Activated naive CD8-positive, alpha-beta T cell treated with anti-CD3 and anti-CD28 coated beads, Interleukin-2, amount 10 ng/mL, durations not matched to agents 7 days and 5 days (primary cell): ENCODE measurements at places on chromosomes 13 and 19. TPM values are rescaled to one million over a fixed set of nuclear protein-coding genes. Genes with fewer than 3 reads are reported as not detected.

- peaks cover 8% of the 10 kb centered on the region for H3K27me3 ChIP-seq
- peaks cover 14% of the 10 kb centered on the region for H3K4me1 ChIP-seq
Observed at GRCh38 chr13:24065176-24065575, 95.3 kb upstream of the SPATA13 start.

GRCh38 chr13:50130123-50130946 lies 115.1 kb downstream of the KCNRG start:
- no peak overlapping the region for H3K27ac ChIP-seq
- H3K4me3 ChIP-seq: peak overlapping the region; percentile 80
- peaks cover 7% of the 10 kb centered on the region for H3K36me3 ChIP-seq

DNA sequence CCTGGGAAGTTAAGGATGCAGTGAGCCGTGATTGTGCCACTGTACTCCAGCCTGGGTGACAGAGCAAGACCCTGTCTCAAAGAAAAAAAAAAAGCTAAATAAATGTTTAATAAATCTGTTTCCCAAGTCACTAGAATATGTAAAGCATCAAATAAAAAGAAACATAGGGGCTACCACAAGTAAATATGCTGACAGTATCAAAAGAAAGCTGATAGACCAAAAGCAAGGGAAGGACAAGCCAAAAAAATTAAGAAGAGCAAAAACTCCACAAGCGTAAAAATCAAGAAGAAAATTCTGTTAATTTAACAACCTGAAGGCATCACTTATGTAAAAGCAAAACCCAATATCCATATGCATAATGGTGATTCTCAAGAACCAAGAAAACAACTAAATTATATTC lies 9.7 kb downstream of the KPNA3 start:
- H3K4me3 ChIP-seq: no peak overlapping the region
- no peak overlapping the region for H3K27ac ChIP-seq
- H3K36me3 ChIP-seq: peaks cover 17% of the 10 kb centered on the region
- no peak for DNase-seq
- H3K27me3 ChIP-seq: no peaks in the 10 kb centered on the region

DNA sequence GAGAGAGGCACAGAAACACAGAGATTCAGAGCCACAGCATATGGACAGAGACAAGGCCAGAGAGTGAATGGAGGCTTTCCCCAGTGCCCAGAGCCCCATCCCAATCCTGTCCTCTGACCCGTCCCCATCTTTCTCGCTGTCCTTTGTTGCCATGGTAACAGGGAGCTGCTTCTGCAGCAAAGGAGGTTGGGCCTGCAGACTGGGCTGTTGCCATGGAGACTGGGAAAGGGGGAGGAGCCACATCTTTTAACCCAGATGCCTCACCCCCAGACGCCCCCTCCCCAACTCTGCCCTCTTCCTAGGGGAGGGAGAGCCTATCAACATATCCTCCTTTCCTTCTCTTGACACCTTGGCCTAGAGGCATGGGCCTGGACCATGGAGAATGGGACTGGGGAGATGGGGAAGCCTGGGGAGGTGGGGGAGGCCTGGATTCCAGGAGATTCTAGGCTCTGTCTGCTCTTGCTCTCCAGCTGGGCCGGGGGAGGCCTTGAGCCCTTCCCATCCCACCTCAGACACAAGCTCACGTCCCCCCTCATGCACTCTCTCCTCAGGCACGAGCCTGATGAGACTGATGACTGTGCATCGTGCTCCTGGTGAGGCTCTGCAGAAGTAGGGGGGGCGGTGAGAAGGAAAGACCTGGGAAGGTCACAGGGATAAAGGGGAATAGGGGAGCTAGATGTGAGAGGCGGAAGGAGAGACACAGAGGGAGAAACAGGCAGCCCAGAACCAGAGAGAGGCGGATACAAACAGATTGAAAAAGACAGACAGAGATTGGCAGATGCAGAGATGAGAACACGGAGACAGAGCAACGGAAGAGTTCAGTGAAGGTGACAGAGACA lies 2.1 kb upstream of the ATP1A3 start:
- H3K27ac ChIP-seq: no peak overlapping the region
- DNase-seq: no peak
- H3K36me3 ChIP-seq: no peaks in the 10 kb centered on the region

- peak overlapping the region; percentile 58 for H3K27ac ChIP-seq
- H3K4me3 ChIP-seq: no peak overlapping the region
- H3K27me3 ChIP-seq: no peaks in the 10 kb centered on the region
- peaks cover 55% of the 10 kb centered on the region for H3K4me1 ChIP-seq
- DNase-seq: no peak
- peaks cover 46% of the 10 kb centered on the region for H3K36me3 ChIP-seq
Observed at GRCh38 chr19:47135156-47135555, 4.5 kb downstream of the SAE1 start.

DNA sequence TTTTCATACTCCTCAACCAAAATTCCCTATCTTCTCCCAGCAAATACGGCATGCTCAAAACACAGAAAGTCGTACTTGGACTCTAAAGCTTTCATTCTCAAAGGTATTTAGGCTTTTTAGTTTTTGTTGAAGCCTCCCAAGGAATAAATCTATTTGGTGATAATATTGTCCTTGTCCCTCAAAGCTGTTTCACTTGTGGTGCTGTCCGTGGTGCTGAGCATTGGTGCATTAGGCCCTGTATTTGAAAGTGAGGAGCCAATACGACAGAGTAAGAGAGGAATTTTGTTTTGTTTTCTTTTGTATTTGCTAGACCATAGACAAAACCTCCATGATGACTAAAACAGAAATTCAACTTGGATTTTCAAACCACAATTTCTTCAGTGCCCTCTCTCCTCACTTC lies 3.2 kb upstream of the LGALS13 start:
- H3K4me3 ChIP-seq: no peak overlapping the region
- peak; percentile 50 for DNase-seq
- H3K27ac ChIP-seq: no peak overlapping the region
- no peaks in the 10 kb centered on the region for H3K36me3 ChIP-seq
- H3K4me1 ChIP-seq: no peaks in the 10 kb centered on the region
- peaks cover 7% of the 10 kb centered on the region for H3K27me3 ChIP-seq

DNA sequence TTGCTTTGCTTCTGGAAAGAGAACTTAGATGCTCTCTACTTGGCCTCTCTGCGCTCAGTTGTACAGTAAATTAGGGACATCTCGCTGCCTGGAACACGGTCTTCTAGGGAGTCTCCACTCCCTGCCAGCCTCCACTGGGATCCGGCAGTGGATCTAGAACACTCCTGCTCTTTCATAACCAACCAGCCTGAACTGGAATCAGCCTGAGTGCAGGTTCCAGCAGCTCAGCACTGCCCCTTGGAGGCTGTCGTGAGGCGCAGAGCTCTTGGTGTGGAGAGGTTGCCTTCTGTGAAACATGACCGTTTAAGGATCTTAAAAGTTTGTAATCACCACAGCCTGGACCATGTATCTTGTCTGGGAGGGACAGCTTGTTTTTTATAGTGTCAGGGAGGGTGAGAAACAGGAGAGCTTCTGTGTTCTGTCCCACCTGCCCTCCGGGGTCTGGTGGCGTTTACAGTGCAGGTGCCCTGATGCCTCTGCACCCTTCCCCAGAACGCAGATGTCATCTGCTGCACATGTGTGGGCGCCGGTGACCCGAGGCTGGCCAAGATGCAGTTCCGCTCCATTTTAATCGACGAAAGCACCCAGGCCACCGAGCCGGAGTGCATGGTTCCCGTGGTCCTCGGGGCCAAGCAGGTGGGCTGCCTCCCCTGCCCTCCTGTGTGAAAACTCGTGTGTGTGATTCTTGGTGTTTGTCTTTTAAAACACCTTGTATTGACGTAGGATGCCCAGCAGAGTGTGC lies 24.8 kb downstream of the UPF1 start:
- H3K36me3 ChIP-seq: peaks cover 19% of the 10 kb centered on the region
- no peak for DNase-seq
- no peak overlapping the region for H3K4me3 ChIP-seq
- no peaks in the 10 kb centered on the region for H3K4me1 ChIP-seq
- no peaks in the 10 kb centered on the region for H3K27me3 ChIP-seq

DNA sequence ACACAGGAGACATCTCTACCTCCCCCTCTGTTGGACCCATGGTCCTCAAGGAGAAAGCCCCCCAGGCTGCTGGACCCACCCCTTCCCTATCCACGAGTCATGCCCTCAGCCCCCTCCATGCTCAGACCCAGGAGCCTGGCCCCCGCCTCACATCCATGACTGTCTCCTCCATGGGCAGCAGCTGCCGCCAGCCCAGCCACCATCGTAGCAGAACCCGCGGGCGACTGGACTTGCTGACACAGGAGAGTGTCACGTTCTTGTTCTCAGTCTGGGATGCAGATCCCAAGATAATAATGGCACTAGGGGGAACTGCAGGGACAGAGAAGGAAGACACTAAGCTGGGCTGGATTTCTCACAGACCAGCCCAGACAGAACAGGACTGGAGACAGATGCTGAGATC lies 3.8 kb downstream of the NPHS1 start:
- no peak overlapping the region for H3K27ac ChIP-seq
- DNase-seq: no peak

- H3K4me1 ChIP-seq: no peaks in the 10 kb centered on the region
- DNase-seq: no peak
- peaks cover 2% of the 10 kb centered on the region for H3K27me3 ChIP-seq
- H3K4me3 ChIP-seq: no peak overlapping the region
- no peak overlapping the region for H3K27ac ChIP-seq
Observed at GRCh38 chr19:33559996-33560395, 38.4 kb upstream of the PEPD start.

- no peak overlapping the region for H3K27ac ChIP-seq
- H3K4me1 ChIP-seq: no peaks in the 10 kb centered on the region
- no peak overlapping the region for H3K4me3 ChIP-seq
- H3K36me3 ChIP-seq: no peaks in the 10 kb centered on the region
- peaks cover 2% of the 10 kb centered on the region for H3K27me3 ChIP-seq
- no peak for DNase-seq
Observed at GRCh38 chr13:38321654-38322053, 28.0 kb upstream of the UFM1 start.

DNA sequence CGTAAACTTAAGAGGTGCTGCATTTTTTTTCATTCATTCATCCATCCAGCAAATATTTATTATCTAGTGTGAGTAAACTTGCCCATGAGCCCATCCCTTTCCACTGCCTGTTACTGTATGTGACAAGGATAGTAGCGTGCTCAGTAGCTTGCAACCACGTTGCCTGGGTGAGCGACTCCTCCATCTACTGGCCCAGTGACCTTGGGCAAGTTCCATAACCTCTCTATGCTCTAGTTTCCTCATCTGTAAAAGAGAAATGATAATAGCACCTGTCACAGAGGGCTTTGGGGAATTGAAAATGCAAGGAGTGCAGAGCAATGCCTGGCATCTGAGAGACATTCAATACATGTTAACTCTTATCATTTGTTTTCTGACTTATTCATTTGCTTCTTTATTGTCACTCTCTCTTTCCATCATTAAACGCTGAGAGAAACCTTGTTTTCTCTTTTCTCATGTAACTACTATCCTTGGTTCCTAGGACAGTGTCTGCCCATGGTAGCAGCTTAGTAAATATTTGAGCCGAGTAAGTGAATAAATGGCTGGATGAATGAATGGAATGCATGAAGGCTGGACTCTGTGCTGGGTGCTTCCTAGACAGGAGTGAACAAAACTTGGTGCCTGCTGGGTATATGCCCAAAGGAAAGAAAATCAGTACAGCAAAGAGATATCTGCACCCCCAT lies 19.9 kb downstream of the LRCH1 start:
- no peak overlapping the region for H3K27ac ChIP-seq
- no peak overlapping the region for H3K4me3 ChIP-seq
- peaks cover 6% of the 10 kb centered on the region for H3K36me3 ChIP-seq
- H3K27me3 ChIP-seq: no peaks in the 10 kb centered on the region

- H3K4me3 ChIP-seq: no peak overlapping the region
- H3K36me3 ChIP-seq: peaks cover 21% of the 10 kb centered on the region
- DNase-seq: peak; percentile 72
- no peaks in the 10 kb centered on the region for H3K27me3 ChIP-seq
- H3K4me1 ChIP-seq: peaks cover 7% of the 10 kb centered on the region
Observed at GRCh38 chr19:49106648-49107135, 7.5 kb upstream of the LIN7B start.

GRCh38 chr13:114022876-114023275 lies 49.0 kb upstream of the C13orf46 start:
- peaks cover 2% of the 10 kb centered on the region for H3K4me1 ChIP-seq
- H3K27me3 ChIP-seq: no peaks in the 10 kb centered on the region
- H3K36me3 ChIP-seq: no peaks in the 10 kb centered on the region
- H3K27ac ChIP-seq: no peak overlapping the region
- no peak for DNase-seq

DNA sequence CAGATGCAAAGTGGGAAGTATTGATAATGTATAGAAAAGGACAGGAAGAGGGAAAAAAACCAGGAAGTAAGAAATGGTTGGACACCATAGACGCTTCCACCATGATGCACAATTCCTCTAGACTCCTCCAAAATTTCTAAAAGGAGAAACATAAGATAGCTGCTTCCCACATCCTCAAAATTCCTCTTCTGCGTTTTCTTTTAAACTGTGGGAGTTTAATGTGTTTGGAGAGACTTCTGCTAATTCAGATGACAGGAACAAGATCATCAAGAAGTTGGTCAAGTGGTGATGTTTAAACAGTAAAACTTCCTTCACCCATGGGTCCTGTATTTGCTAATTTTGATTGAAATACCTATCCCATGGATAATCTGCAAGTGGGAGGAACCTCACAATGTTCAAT lies 130.2 kb downstream of the IRS2 start:
- H3K27ac ChIP-seq: no peak overlapping the region
- H3K27me3 ChIP-seq: peaks cover 6% of the 10 kb centered on the region
- DNase-seq: no peak
- H3K36me3 ChIP-seq: no peaks in the 10 kb centered on the region

DNA sequence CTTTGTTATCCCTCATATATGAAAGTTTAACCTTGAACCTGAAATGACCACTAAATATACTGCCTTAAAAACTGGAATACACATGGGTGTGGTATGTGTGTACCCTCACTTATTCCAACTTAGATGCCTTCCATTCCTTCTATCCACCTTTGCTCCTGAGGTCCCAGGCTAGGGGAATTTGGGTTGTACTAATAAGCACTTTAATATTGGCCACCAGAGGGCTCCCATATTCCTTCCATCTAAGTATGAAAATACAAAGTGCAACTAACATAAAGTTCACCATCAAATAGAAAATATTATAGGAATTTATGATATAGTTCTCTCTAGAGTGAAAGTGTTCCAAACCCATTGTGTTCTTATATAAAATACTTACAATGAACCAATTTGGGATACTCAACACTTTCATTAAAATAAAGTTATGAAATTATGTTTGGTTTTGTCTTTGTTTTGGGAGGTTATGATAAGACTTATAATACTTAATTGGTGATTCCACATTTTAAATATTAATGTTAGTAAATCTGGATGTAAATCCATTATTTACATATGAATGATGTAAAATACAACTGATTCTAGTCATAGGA lies 62.3 kb downstream of the ITGBL1 start:
- H3K4me1 ChIP-seq: peaks cover 9% of the 10 kb centered on the region
- no peak overlapping the region for H3K4me3 ChIP-seq
- H3K27me3 ChIP-seq: peaks cover 18% of the 10 kb centered on the region

The TNFSF13B gene
- total RNA-seq: 11.8 TPM

The SDHAF1 gene
- 22.8 TPM for total RNA-seq

The MIDN gene
- total RNA-seq: 80.7 TPM

The RABAC1 gene
- 85.3 TPM for total RNA-seq

The FCER2 gene
- total RNA-seq: 0.19 TPM

The ATP4B gene
- total RNA-seq: not detected

The CPAMD8 gene
- total RNA-seq: 0.42 TPM
